ENCODE measurements at places on chromosomes 1 and 21. TPM values are rescaled to one million over a fixed set of nuclear protein-coding genes. Genes with fewer than 3 reads are reported as not detected.

CD5L gene
- not detected for polyA plus RNA-seq

CELA3B gene
- not detected for polyA plus RNA-seq

CELA2A gene
- not detected for polyA plus RNA-seq

HJV gene
- polyA plus RNA-seq = not detected
